ENCODE measurements at places on chromosomes 11 and 22.
A peak's percentile ranks its signal among the peaks of the same experiment; 100 is the strongest.

- DNase-seq = no peak
Measured at GRCh38 chr11:129317571-129317970, 58.1 kb upstream of the BARX2 start.

DNA sequence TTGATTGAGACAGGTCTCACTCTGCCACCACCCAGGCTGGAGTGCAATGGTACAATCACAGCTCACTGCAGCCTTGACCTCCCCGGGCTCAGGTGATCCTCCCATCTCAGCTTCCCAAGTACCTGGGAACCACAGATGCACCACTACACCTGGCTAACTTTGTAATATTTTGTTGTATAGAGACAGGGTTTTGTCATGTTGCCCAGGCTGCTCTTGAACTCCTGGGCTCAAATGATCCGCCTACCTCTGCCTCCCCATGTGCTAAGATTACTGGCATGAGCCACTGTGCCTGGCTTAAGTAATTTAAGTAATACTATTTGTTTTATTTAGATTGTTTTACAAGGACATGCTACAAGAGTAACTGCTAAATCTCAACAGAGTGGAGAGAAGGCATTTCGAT is 33.5 kb downstream of the ZNF143 start:
- DNase-seq = no peak

DNA sequence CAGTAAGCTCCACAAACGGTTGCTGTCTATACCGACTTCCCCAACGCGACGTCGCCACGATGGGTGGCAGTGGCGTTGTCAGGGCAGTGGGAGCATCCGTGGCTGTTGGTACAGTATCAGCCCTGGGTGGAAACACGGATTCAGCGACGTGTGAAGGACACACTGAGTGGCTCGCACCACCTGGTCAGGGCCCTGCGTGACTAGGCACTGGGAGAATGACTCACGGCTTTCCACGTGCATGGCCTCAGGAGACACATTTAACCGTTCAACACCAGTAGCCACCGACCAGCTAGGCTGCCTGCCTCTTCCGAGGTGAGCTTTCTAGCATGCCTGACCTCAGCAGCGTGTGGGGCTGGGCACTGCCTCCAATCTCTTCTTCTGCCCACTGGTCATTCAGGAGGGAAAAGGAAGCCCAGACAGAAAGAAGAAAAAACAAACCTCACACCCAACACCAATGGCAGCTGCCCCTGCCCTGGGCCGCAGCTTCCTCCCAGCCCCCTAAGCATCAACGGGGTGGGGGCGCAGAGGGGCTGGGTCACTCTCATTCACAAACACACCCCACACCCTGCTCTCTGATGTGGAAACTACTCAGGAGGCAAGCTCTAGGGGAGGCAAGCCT is 59.0 kb downstream of the MYH9 start:
- peak; percentile 25 for DNase-seq

GRCh38 chr11:93034031-93034722 is 64.7 kb downstream of the MTNR1B start:
- DNase-seq = no peak

GRCh38 chr11:80872116-80872728 is 1431.4 kb upstream of the TENM4 start:
- DNase-seq = no peak

GRCh38 chr11:91023731-91024130 is 800.9 kb upstream of the CHORDC1 start:
- no peak for DNase-seq

- DNase-seq = no peak
Measured at GRCh38 chr11:62575156-62575555, 1.5 kb upstream of the EEF1G start.

GRCh38 chr22:36928786-36929535 is 15.5 kb downstream of the CSF2RB start:
- DNase-seq = no peak

- DNase-seq = no peak
Measured at GRCh38 chr11:108931168-108931567, 266.3 kb downstream of the DDX10 start.

DNA sequence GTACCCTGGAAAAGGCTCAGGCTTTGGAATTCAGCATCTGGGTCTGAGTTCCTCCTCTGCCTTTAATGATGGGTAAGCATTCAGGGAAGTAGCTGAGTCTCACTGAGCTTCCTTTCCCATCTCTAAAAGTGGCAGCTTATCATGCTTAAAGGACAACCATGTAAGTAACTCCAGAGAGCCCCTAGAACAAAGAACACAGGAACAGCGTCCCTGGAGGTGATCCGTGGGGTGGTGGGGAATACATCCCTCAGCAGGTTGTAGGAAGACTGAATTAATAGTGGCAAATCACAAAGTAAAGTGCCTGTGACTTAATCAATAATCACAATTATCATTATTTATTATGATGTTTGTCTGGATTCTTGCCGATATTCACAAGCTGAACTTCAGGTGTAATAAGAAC is 114.7 kb upstream of the ISX start:
- DNase-seq = no peak

DNA sequence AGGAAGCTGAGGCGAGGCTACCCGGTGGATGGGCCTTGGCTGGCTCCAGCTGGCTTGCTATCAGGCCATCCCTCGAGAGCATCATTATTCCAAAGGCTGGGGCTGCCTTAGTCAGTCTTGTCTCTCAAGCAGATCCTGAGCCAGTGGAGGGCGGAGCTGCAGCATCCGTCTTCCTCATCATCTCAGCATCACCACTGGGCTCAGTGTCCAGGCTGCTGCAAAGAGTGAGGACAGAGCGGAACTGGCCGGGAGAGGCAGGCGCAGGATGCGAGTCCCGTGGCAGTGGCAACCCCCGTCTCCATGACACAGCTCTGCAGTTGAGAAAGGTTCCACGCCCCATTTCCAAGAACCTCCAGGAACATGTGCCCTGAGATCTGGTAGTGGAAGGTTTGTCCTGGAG is 4.4 kb downstream of the TP53I11 start:
- DNase-seq = no peak

DNA sequence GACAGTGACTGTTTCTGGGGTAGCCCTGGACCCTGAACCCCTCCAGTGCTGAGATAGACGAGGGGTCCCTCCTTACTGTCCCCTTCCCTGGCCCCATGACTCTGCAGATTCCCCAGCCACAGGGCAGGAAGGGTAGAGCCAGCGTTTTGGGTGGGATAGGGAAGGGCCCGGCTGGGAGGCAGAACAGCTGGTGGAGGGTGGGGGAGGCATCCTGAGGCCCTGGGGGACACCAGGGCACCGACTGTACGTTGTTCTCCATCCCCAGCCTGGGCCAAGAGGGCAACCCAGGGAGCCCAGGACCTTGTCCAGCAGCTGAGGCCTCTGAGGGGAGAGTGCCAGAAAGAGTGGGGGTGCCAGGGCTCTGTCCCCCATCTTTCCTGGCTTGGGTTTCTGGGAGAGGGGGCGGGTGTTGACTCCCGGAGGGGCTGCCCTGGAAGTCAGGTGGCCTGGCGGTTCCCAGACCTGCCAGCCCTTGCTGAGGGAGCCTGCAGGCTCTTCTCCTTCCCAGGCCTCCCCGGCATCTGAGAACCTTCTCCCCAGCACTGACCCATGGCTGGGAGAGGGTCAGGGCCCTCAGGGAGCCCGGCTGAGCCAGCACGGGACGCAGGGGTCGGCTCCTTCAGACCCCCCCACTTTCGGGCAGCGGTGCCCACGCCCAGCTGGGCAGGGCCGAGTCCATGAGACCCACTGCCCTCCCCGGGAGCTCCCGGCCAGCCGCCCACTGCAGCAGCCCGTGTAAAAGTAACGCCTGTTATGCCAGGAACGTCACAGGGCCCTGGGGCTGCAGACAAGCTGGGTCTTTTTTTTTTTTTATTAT is 30.3 kb downstream of the IGF2 start:
- DNase-seq = no peak

DNA sequence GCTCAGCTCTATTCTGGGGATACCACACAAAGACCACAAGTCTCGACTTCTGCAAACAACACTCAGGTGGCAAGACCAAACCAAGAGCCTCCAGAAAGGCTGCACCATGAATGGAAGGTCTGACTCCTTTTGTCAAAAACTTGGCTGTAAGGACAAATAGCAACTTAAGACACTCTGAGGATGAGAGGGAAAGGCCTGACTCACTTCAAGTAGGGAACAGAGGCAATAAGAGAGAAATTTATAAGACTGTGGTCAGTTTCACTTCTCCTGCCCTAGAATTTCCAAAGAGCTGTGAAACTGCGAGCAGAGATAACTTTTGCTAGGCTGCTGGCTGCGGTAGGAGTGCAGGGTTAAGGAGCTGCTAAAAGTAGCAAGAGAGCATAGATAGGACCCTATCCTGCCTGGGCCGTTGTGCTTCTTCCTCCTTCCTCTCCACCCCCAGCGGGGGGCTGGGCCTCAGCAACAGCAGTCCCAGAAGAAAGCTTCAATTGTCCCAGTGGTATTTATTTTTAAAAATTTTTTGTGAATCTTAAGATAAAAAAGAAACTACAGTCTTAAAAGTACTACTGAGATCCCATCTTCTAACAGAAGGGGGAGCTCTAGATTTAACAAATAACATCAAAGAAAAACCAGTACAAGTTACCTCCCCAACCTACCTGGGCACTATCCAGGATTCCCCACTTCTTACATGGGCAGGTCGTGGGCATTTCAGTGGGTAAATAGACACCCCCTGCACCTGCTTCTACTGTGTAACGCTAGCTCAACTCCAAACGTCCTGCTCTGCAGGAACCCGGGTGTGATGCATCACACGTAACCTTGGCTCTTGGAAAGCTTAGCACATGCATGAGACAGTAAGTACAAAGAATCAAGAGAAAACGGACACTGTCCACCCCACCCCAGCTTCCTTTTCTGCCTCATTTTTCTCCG is 66.4 kb downstream of the SGSM3 start:
- no peak for DNase-seq

GRCh38 chr11:129289350-129290040 is 86.2 kb upstream of the BARX2 start:
- DNase-seq = no peak

DNA sequence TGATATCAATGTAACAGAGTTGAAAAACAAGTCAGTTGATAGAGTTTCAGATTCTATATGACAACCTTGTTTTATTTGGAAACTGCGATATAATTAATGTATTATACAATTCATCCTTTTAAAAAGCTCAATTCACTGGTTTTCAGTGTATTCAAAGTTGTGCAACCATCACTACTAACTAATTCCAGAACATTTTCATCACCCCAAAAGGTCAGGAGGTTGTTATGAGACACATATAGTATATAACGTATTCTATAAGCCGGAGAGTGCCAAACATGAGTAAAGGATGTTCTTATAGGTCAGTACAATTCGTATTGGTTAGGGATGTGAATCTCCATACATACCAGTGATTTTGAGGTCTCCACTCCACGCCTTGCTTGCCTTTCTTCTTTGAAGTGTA is 40.1 kb upstream of the UCP3 start:
- no peak for DNase-seq

DNA sequence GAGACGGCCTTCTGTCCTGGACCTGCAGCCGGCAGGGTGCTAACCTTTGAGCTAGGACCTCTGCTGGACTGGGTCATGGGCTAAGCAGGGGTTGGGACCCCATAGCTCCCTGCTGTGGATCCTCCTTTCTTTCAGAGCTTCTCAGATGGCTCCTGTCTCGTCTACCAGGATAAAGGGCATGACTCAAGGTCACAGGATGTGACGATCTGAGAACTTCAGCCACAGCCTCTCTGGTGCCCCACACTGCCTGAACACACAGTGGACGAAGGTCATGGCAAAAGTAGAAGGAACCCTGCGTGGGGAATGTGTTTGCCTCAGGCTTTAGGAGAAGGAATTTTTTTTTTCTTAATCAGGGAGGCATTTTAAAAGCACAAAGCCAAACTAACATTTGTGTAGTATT is 196.7 kb downstream of the TRIM29 start:
- no peak for DNase-seq

DNA sequence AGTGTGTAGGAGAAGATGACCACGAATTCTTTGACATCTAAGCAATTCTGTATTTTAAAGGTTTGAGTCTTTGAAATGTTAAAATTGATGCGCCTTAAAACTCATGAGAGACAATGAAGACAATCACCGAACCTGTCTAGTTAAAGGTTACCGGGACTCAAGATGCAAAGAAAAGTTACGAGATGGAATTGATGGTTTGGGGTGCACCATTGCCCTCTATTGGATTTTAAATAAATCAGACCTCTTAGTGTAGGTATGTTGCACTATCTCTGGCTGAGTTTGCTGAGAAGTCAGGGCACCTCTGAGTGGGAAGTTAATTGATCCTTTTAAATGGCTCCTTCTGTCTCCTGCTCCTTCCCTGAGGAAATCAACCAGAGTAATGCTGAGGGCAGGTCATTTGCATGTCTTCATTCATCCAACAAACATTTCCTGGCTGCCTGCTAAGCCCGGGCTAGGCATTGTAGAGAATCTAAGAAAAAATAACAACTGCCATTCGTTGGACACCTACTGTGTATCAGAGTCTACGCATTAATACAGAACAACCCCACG is 19.4 kb upstream of the TMA7B start:
- no peak for DNase-seq

GRCh38 chr11:67352546-67353316 is 615 bp downstream of the POLD4 start:
- DNase-seq = no peak

- no peak for DNase-seq
Measured at GRCh38 chr11:125502198-125502597, 6.1 kb upstream of the FEZ1 start.

Data from effector memory CD4-positive, alpha-beta T cell (primary cell).